ENCODE measurements at places on chromosomes 7 and 10.

DNA sequence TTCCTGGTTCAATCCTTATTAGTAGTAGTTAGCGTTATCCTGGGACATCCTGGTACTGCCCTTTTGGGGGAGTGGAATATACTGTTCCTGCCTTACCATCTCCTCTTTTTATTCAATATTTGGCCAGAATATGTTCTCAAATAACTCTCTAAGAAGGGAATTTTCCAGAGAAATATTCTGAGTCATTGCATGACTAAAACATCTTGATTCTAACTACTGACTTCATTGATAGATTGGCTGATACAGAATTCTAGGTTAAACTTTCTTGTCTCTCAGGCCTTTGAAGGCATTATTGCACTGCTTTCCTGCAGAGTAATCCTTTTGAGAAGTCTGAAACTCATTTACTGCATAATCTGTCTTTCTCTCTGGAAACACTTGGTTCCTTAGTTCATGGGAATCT is 275.5 kb upstream of the DGKB start:
- no peak for DNase-seq

DNA sequence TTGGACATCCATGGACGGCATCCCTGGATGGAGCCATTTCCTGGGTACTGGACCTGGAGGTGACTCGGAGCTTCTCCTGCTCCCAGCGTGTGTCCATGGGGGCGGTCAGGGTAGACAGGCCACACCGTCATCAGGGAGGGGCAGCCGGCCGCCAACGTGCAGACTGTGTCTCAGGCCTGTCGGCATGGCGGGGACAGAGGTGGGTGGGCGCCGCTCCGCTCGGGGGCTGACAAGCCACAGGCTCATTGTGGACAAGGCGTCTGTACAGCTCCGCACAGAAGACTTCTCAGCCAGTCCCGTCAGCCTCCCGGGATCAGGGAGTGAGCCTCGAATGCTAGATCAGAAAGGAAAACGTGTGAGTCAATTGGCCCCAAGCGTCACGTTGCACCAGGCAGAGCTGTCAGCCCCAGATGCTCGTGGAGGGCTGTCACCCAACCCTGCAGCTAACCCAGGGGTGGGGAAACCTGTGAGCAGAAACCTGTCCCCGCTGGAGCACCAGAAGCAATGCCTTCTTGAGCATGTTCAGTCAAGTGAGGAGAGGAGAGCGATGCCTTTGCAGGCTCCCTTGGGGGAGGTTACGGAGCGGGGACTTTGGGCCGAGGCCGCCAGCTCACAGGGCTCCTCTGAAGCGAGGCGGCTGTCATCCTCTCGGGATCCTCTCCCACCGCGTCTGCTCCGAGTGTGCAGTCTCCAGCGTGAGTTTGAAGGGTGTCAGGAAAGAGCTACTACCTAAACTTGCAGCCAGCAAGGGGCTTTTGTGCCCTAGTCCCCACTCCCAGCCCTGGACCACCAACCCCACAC is 16.0 kb upstream of the DPYSL4 start:
- DNase-seq = no peak

- no peak for DNase-seq
Observed at GRCh38 chr10:121713486-121713885, 115.2 kb upstream of the FGFR2 start.

DNA sequence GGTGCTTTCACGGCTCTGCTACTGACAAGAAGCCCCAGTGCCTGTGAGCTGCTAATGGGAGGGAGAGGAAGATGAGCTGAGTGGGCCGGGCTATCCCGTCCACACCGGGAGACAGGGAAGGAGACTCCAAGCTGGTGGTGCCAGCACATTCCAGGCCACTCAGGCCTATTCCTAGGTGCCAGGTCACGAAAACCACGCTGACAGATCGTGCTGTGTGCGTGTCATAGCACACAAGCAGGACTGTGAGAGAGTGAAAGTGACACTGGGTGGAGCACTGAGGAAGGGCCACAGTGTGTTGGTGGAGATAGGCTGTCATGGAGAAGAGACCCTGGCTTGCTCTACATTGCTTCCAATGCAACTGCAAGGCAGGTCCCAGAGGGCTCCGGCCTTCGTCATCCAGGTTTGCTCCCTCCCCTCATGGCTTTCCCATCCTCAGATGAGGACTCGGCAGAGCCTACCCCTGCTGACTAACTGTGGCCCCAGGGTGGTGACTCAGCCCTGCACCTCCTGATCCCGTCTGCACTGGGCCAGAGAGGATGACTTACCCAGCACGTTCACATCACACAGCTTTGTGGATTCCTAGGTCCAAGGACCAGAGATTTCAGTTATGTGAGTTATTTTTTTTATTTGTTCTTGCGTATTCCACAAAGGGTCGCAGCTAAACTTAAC is 167.3 kb downstream of the EGFR start:
- DNase-seq = no peak

GRCh38 chr7:77284005-77284404 is 84.4 kb upstream of the FGL2 start:
- no peak for DNase-seq

- DNase-seq = no peak
Observed at GRCh38 chr10:13483951-13484350, 44.9 kb downstream of the BEND7 start.

DNA sequence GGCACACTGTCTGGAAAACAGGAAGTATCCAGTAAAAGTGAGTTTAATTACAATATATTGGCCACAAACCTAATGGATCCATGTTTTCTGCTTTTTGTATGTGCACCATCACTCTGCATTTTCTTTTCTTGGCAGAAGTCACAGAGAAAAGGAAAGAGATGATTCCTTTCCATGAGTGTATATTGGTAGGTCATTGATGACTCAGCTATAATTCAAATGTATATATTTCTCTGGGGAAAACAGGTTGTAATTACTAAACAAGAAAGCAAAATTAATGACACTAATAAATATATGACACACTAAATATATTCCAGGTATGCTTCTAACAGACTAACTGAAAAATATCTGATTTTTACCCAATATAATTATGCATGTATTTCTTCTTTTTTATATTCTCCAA is 105.9 kb upstream of the PCDH15 start:
- no peak for DNase-seq

- DNase-seq = no peak
Observed at GRCh38 chr7:25735674-25736242, 416.2 kb upstream of the NFE2L3 start.

GRCh38 chr7:73851410-73852338 is 9.3 kb upstream of the TMEM270 start:
- DNase-seq = peak; percentile 17

- DNase-seq = no peak
Observed at GRCh38 chr10:73032536-73032935, 64.1 kb downstream of the P4HA1 start.

DNA sequence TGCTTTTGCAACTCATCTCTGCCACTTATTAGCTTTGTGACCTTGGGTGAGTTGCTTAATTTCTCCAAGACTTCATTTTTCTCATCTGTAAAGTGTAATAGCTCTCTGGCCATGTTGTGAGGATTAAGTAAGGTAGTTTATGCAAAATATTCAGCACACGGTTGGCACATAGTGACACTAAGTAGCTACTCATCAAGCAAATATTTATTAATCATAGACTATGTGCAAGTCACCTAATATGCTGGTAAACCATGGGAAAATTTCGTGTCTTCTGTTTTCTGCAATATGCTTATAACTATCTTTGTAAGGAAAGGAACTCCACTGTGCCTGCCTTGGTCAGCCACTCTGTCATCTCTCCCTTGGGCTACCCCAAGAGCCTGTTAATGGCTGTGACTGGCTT is 50.3 kb upstream of the EGR2 start:
- no peak for DNase-seq

GRCh38 chr7:101882005-101882421 is 64.6 kb downstream of the CUX1 start:
- DNase-seq = no peak

DNA sequence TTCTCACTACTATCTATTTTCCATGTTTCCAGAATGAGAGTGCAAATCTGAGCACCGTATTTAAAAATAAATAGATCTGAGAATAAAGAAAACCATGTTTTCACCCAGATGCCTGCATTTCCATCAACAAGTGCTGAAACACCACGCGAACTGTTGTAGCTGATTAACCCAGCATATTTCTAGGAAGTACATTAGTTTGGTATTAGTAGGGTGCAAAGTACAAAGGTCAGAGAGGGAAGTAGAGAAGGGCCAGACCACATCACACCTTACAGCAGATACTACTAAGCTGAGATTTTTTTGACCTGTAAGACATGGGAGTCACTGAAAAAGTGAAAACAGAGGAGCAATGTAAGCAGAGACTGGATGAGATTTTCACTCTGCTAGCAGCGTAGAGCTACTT is 181.3 kb downstream of the IMMP2L start:
- DNase-seq = no peak

- no peak for DNase-seq
Observed at GRCh38 chr7:130986261-130986690, 252.3 kb upstream of the KLF14 start.

GRCh38 chr10:107059872-107060271 is 104.6 kb downstream of the SORCS1 start:
- DNase-seq = no peak

DNA sequence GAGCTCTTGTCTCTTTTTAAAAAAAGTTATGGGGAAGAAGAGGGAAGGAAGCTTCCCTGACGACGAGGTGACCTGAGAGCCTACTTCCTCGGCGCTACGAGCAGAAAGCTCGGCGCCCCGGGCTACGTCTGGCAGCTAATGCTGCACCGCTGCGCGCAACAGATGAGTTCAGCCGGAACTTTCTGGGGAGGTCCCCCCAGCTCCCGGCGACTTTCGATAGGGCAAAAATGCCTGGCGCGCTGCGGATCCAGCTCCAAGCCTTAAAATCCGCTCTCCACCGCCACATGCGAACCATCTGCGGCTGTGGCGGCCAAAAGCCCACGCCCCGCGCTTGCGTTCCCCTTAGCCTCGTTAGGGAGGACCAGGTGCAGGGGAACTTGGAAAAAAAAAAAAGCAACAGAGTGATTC is 621 bp downstream of the P4HA1 start:
- DNase-seq = peak; percentile 50

GRCh38 chr7:16083931-16084330 is 337.4 kb downstream of the CRPPA start:
- no peak for DNase-seq

GRCh38 chr10:50416881-50417280 is 165.6 kb upstream of the ASAH2 start:
- DNase-seq = no peak

- DNase-seq = no peak
Observed at GRCh38 chr10:24790073-24790472, 66.4 kb upstream of the ARHGAP21 start.

DNA sequence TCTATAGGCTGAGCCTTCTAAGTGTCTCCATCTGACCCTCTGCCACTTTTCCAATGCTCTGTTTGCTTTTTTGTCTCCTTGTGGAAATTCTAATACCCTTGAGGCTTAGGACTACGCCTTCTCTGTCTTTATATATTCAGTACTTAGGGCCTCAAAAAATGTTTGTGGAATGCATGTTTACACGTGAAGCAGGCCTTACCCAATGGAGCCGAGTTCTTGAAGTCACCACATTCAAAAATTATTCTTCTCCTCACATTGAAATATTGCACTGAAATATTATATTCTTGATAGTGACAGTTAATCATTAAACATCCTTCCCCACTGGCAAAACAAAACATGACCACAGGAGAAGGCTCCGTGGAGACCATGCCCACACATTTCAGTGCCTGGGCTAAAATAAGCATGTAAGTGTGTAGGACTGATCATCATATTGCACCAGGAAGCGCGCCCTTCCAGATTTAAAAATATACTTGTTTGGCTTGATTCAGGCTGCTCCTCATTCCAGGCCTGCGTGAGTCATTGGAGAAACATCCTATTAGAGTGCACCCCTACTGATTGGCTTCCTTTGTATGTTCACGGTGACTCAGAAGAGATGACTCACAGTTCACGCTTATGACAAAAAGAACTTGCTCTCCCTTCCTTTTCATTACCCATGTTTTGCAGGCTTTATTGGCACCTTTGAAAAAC is 307.4 kb upstream of the AOAH start:
- peak; percentile 29 for DNase-seq

- no peak for DNase-seq
Observed at GRCh38 chr10:72243822-72244437, 27.9 kb upstream of the ASCC1 start.

DNA sequence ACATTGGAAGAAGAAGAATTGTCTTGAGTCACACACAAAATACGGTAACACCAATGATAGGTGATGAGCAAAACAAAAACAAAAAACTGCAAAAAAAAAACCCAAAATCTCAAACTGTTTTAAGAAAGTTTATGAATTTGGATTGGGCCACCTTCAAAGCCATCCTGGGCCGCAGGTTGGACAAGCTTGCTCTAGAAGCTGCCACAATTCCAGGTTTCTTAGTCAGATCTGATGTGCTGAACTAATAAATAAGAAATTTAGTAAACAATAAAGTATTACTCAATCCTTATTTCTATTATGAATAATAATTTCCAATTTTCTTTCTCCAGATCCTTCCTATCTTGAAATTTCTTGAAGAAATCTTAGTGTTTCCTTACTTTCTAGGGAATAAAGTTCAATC is 10.0 kb downstream of the WASL start:
- DNase-seq = no peak

DNA sequence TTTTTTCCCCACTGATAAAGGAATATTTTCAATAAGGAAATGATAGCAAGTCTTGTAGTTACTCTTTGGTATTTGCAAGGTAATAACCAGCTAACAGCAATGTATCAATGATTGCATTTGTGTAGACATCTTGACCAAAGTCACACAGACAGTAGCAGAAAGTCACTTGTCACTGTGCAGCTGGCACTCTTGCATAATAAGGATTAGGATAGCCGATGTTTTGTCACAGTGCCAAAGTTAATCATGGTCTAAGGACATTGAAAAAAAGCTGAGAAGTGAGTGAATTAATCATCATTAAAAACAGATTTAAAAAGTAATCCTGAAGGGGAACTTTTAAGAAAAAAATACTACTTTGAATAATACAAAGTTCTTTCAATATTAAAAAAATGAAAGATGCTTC is 834.3 kb upstream of the C7orf33 start:
- no peak for DNase-seq

GRCh38 chr10:74900297-74900696 is 73.9 kb downstream of the KAT6B start:
- DNase-seq = no peak

DNA sequence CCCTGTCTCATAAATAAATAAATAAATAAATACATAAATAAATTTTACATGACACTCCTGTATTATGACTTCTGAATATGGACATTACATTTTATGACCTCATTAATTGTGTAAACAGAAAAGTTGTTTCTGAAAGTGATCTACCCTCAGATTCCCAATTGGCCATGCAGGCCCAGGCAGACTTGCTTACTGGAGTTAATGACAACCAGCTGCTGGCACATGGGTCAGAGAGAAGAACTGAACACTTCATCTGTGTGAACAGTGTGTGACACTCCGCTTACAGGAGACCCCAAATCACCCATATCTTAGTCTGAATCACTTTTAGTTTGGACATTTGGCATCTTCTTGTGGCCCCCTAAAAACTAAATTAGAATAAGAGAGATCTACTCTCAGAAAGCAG is 31.4 kb downstream of the PARP12 start:
- DNase-seq = no peak

DNA sequence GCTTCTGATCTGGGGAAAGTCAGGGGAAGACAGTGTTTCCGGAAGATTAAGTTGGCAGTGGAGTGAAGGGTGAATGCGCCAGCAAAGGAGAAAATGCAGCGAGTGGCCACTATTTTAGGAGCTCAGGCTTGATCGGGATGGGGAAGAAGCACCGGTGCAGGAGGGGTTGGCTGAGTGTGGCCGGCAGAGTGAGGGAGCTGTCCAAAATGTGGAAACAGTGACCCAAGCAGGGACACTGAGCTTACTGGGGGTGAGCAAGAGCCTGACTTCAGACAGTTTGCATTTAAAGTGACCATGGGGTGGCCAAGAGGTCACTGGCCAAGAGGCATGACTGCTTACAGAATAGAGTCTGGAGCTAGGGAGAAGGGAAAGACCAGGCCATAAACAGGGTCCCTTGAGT is 79.3 kb downstream of the GOLGA7B start:
- DNase-seq = no peak
